ENCODE measurements at places on chromosomes 1 and 21. TPM values are rescaled to one million over a fixed set of nuclear protein-coding genes. Genes with fewer than 3 reads are reported as not detected.

DNA sequence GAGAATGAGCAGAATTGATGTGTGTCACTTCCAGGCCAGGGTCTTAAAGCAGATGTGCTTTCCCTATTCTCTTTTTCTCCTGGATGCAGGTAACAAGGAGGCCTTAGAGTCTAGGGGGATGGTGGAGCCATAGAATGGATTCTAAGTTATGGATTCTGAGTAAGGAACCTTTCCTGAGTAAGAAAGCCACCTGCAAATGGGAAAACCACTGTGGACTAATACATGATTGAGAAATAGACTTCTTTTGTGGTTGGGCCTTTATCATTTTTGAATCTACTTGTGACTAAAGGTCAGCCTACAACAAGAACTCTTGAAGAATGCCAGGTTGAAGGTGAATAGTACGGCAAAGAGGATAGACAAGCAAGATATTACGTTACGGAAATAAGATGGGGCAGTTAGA is 116.1 kb downstream of the CDC7 start:
- H3K27ac ChIP-seq = peak overlapping the region; percentile 66
- peaks cover 28% of the 10 kb centered on the region for H3K4me1 ChIP-seq
- no peaks in the 10 kb centered on the region for H3K27me3 ChIP-seq
- no peak overlapping the region for H3K4me3 ChIP-seq
- no peaks in the 10 kb centered on the region for H3K36me3 ChIP-seq
- no peak for DNase-seq

DNA sequence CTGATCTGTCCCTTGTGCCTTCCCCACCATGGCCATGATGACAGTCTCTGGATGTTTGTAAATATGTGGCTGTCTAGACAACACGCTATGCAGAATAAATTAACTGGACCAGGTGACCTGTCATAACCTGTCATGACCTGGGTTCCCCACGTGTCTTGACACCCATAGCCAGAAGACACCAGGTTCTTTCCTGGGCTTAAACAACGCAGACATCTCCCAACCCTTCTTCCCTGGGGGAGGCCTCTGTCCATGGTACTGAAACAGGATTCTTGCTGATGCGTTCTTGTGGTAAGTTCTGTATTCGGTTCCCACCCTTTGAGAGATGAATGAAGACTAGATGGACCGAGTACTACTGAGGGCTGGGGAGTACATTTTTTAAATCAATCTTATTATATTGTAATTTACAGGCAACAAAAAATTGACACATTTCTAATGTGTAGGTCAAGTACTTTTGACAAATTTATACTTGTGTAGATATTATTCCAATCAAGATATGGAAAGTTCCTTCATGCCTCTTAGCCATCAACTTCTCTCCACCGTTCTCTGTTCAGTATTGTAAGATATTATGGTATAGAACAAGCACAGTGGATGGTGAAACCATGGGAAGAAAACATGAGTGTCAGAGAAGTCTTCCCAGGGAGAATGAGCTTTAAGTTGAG is 738.8 kb downstream of the PTPRU start:
- peaks cover 2% of the 10 kb centered on the region for H3K27me3 ChIP-seq
- H3K27ac ChIP-seq = no peak overlapping the region
- no peak overlapping the region for H3K4me3 ChIP-seq
- peak; percentile 48 for DNase-seq
- no peaks in the 10 kb centered on the region for H3K4me1 ChIP-seq
- no peaks in the 10 kb centered on the region for H3K36me3 ChIP-seq

GRCh38 chr1:21870611-21871010 is 58.5 kb downstream of the LDLRAD2 start:
- H3K27ac ChIP-seq = no peak overlapping the region
- DNase-seq = no peak
- H3K4me3 ChIP-seq = no peak overlapping the region
- no peaks in the 10 kb centered on the region for H3K27me3 ChIP-seq

- H3K36me3 ChIP-seq = no peaks in the 10 kb centered on the region
- H3K4me1 ChIP-seq = peaks cover 12% of the 10 kb centered on the region
- no peaks in the 10 kb centered on the region for H3K27me3 ChIP-seq
- no peak overlapping the region for H3K27ac ChIP-seq
- H3K4me3 ChIP-seq = no peak overlapping the region
- no peak for DNase-seq
Measured at GRCh38 chr1:117675907-117676430, 70.1 kb downstream of the TENT5C start.

The SUSD4 gene
- total RNA-seq = 2.7 TPM

GRCh38 chr1:186498695-186499389 is 37.9 kb upstream of the PDC start:
- no peak overlapping the region for H3K27ac ChIP-seq
- no peak overlapping the region for H3K4me3 ChIP-seq
- no peaks in the 10 kb centered on the region for H3K4me1 ChIP-seq
- DNase-seq = peak; percentile 43

DNA sequence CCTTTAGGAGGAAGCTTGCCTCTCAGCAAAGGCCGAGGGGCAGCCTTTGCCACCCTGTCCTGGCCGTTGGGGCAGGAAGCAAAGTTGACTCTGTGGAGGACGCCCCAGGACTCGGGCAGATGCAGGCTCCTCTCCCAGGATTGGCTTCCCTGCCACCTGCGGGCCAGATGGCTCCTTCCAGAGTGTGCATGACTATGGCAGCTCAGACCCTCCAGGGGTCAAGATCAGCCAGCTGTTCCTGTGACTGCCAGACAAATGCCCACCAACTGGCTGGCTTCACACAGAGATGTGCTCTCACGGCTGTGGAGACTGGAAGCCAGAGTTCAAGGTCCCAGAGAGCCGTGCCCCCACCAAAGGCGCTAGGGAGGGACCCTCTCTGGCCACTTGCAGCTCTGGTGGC is 87.0 kb upstream of the VAMP3 start:
- no peak overlapping the region for H3K4me3 ChIP-seq
- H3K4me1 ChIP-seq = peaks cover 31% of the 10 kb centered on the region
- H3K27me3 ChIP-seq = peaks cover 4% of the 10 kb centered on the region

DNA sequence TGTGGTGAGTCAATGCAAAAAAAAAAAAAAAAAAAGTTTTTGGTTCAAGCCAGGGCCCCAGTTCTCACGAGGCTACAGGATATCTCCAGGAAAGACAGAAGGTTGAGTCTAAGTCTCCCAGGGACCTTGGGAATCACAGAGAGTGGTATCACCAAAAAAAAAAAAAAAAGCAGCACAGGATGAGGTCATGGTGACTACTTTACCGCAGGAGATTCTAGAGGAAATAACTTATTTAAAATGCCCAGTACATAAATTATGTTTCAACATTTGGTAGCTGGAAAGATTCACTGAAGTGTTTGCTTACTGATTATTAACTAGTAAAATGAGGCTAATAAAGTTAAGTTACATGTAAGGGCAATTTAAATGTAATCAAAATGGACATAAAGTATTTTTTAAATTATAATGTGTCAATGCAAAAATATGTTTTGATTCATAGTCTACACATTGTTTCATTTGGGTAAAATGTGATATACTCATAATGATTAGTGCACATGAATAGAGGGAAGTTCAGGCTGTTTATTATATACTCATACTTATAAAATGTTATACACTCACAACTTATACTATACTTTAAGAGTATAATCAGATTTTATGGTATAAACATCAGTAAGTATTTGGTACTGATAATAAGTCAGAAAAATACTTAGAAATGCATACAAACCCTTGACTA is 84.1 kb downstream of the PLPPR5 start:
- H3K27me3 ChIP-seq = no peaks in the 10 kb centered on the region
- H3K4me3 ChIP-seq = no peak overlapping the region
- no peak for DNase-seq
- H3K4me1 ChIP-seq = no peaks in the 10 kb centered on the region
- no peaks in the 10 kb centered on the region for H3K36me3 ChIP-seq

DNA sequence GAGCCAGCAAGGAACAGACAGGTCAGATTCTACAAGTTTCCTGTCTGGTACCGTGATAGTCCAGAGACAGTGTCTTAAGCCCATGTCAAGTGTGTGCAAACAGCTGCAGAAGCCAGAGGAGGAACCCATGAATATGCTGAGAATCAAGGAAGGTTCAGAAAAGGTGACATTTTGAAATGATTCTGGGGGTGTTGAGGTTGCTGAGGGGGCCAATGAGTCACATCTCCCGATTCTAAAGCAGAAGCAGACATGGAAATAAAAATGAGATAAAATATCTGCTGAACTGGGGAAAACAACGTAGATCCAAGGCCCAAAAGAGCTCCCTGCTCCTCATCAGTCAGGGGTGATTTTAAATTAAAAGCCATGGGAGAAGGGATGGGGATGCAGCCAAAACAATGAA is 15.8 kb upstream of the SYT6 start:
- H3K27ac ChIP-seq = no peak overlapping the region
- no peak for DNase-seq
- no peak overlapping the region for H3K4me3 ChIP-seq
- H3K36me3 ChIP-seq = no peaks in the 10 kb centered on the region

GRCh38 chr1:222045786-222046185 is 303.9 kb upstream of the DUSP10 start:
- DNase-seq = no peak
- no peaks in the 10 kb centered on the region for H3K27me3 ChIP-seq
- no peaks in the 10 kb centered on the region for H3K36me3 ChIP-seq

DNA sequence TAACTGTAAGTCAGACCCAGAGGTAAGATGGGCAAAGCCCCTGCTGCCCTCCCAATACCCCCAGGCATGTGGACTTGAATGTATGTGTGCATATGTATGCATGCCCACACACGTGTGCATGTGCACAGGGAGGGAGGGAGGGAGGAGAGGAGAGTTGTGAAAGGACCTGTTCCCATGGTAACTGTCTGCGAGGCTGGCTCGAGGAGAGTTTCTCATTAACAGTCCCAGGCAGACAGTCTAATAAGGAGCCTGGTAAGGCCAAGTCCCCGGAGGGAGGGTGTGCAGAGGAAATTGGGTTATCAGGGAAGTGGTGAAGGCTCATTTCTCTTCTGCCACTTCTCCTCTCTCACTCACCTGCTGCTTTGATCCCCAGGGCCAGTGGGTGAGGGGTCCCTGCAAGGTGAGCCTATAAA is 74.9 kb downstream of the NFASC start:
- no peaks in the 10 kb centered on the region for H3K36me3 ChIP-seq
- H3K27ac ChIP-seq = no peak overlapping the region
- DNase-seq = no peak
- H3K4me1 ChIP-seq = no peaks in the 10 kb centered on the region
- no peak overlapping the region for H3K4me3 ChIP-seq

GRCh38 chr1:56834137-56834900 is 15.1 kb upstream of the FYB2 start:
- H3K36me3 ChIP-seq = no peaks in the 10 kb centered on the region
- no peak overlapping the region for H3K27ac ChIP-seq
- no peak for DNase-seq
- no peaks in the 10 kb centered on the region for H3K4me1 ChIP-seq

- no peaks in the 10 kb centered on the region for H3K27me3 ChIP-seq
- H3K4me3 ChIP-seq = no peak overlapping the region
- no peak for DNase-seq
- H3K36me3 ChIP-seq = no peaks in the 10 kb centered on the region
Measured at GRCh38 chr21:14863745-14864210, 201.0 kb downstream of the NRIP1 start.

DNA sequence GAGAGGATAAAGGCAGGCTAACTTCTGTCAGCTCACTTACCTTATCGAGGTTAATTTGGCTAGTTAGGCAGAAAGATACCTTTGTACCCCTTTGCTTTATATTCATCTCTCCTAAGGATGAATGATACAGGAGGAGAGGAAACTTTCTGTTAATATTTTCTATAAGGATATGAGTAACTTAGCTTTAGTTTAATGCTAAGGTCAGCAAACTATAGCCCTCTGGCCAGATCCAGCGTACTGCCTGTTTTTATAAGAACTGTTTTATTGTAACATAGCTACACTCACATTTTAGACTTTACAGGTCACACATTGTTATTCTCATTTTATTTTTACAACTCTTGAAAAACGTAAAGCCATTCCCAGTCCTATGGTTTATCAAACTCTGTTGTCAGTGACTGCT is 18.1 kb downstream of the DHX9 start:
- H3K36me3 ChIP-seq = peaks cover 70% of the 10 kb centered on the region
- H3K4me1 ChIP-seq = no peaks in the 10 kb centered on the region
- no peaks in the 10 kb centered on the region for H3K27me3 ChIP-seq

DNA sequence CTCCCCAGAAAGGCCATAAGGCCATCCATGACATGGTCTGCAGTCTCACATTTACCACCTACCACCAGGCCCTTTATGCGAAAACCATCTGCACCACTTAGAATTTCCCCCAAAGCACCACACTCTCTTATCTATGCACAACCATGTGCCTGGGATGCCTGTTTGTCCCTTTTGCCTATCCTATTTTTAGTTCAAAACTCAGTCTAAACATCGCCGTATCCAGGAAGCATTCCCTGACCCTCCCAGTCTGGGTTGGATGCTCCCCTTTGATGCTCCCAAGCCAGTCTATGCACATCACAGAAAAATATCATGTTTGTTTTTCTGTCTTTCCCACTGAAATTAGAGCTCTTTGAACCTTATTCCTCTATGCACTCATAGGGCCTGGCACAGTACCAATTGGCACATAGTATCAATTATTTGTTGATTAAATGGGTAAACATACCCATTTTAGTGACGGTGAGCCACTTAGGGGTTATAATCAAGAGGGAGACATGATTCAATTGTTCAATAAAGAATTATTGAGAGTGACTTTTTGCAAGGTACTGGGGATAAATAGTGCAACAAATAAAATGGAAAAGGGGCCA is 6.7 kb downstream of the MPL start:
- no peak overlapping the region for H3K4me3 ChIP-seq
- H3K36me3 ChIP-seq = no peaks in the 10 kb centered on the region
- no peak for DNase-seq

The TSPAN1 gene
- not detected for total RNA-seq

GRCh38 chr1:110119843-110120242 is 7.6 kb downstream of the UBL4B start:
- H3K36me3 ChIP-seq = no peaks in the 10 kb centered on the region
- H3K4me3 ChIP-seq = no peak overlapping the region
- DNase-seq = peak; percentile 43
- H3K27me3 ChIP-seq = peaks cover 26% of the 10 kb centered on the region
- peaks cover 13% of the 10 kb centered on the region for H3K4me1 ChIP-seq

Measured in muscle of leg (tissue), 16 donors.